ENCODE measurements at places on chromosomes 3 and 15.

GRCh38 chr15:62849316-62850106 is 193.0 kb upstream of the TPM1 start:
- no peak for DNase-seq

GRCh38 chr3:191263365-191263764 is 64.3 kb downstream of the OSTN start:
- DNase-seq: no peak

GRCh38 chr3:22893101-22893500 is 310.0 kb upstream of the UBE2E2 start:
- DNase-seq: no peak

DNA sequence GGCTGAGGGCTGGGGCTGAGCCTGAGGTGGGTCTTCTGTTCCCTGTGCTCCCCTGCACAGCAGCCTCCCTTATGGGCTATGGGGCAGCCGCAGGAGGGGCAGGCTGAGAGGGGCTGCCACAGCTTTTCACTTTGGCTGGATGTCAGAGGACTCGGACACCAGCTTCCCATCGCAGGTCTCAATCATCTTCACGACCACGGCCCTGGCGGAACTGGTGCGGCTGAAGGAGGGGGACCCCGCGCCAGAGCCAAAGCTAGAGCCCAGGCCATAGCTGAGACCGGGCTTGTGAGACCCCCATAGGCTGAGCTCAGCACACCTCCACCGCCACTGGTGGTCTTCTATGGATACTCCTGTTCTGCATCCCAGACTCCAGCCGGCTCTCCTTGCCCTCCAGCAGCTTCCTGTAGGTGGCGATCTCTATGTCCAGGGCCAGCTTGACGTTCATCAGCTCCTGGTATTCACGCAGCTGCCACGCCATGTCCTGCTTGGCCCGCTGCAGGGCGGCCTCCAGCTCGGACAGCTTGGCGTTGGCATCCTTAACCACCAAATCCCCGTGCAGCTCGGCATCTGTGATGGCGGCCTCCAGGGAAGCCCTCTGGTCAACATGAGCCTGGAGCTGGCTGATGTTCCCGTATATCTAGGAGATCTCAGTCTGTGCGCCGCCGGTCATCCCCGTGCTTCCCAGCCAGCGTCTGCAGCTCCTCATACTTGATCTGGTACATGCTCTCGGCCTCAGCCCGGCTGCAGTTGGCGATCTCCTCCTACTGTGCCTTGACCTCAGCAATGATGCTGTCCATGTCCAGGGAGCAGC is 181.7 kb upstream of the SYNPR start:
- DNase-seq: no peak

GRCh38 chr3:31357451-31357850 is 175.3 kb upstream of the STT3B start:
- no peak for DNase-seq

DNA sequence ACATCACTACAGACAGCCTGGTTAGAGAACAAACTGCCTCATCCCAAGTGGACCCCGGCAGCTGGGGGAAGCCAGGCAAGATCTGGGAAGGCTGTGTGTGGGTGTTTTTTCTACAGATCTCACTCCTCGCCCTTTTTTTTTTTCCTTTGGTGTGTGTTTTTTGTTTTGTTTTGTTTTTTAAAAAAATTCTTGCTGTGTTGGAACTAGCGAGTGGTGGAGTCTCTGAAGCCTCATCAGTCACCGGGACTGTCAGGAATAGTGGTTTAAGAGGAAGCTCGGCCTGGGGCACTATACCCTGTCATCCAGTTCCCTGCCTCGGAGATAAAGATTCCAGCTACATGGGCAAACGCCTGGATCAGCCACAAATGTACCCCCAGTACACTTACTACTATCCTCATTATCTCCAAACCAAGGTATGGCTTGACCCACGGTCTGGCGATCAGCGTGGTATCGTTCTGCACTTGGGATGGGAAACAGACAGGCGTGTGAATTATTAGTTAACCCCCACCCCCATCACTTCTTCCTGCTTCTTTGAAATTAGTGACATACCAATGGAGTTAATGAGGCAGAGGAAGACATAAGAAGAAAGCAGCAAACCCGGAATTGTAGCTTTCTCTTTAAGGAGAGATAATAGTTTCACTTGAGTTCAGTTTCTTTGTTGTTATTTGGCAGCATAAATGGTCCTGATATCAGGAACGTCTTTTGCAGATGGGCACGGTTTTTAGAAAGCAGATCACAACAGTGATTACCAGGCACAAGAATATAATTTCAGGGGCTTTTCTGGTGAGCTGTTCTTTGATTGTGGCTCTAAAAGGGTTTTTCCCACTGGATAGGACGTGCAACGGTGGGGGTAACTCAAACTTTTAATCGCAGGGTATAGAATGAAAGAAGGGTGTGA is 722 bp downstream of the RBMS3 start:
- no peak for DNase-seq

GRCh38 chr15:61794881-61795280 is 265.4 kb downstream of the VPS13C start:
- DNase-seq: no peak

GRCh38 chr3:94226078-94226477 is 163.2 kb downstream of the NSUN3 start:
- DNase-seq: no peak

GRCh38 chr15:90465930-90466567 is 63.7 kb upstream of the CRTC3 start:
- DNase-seq: no peak

DNA sequence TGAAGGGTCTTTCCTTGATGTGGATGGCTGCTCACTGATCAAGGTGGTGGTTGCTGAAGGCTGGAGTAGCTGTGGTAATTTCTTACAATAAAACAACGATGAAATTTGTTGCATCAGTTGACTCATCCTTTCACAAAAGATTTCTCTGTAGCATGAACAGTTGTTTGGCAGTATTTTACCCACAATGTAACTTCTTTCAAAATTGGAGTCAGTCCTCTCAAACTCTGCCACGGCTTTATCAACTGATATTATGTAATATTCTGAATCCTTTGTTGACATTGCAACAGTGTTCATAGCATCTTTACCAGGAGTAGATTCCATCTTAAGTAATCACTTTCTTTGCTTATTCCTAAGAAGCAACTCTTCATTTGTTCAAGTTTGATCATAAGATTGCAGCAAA is 252.6 kb downstream of the UBE2E2 start:
- DNase-seq: no peak

DNA sequence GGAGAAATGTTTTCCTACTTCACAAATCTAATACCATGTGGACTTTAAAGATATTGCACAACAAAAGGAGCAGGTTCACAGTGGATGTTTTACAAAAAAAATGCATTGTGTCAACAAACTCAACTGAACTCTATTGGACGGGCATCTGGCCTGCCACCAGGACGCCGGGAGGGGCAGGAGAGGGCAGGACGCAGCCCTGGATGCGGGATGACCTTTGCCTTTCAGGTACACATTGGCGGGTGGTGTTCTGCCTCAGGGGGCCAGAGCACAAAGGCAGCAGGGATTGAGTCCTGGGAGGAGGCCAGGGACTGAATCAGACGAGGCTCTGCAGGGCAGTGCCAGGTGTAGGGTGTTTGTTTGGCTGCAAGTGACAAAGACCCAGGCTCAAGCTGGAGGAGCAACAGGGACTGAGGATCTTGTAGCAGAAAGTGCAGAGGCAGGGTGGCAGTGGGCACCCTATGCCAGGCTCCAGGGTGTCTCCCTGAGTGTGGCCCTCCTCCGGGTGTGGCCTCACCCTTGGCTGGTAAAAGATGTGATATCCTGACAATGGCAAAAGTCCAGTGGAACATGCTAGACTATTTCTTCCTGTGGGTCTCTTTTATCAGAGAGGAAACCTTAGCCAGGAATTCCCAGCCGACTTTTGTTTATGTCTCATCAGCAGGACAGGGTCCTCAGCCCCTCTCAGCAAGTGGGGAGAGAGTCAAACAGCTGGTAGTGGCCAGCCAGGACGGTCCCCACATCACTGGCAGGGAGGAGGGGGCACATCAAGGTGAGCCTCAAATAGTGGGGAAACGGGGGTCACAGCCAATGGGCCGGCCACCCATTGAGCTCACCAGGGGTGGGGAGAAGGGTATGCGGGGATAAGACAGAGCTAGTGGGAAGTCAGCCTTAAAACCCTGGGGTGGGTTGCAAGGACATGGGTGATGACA is 29.7 kb upstream of the KLF13 start:
- no peak for DNase-seq

DNA sequence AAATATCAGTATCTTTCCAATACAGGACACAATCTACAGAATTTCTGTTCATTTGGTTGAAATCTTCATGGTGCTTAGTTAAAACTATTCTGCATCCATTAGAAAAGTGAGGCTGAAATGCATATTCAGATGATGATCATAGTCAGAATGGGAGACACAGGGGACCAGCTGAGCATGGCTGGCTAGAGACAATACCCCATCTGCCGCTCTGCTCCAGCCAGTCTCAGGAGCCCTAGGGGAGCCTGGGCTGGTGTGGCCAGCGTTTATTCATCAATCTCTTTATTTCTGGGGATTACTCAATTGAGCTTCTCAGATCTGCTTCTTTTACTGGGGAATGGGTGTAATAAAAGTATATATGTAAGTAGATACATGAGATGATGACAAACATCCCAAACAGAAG is 470.9 kb upstream of the CDIN1 start:
- no peak for DNase-seq

DNA sequence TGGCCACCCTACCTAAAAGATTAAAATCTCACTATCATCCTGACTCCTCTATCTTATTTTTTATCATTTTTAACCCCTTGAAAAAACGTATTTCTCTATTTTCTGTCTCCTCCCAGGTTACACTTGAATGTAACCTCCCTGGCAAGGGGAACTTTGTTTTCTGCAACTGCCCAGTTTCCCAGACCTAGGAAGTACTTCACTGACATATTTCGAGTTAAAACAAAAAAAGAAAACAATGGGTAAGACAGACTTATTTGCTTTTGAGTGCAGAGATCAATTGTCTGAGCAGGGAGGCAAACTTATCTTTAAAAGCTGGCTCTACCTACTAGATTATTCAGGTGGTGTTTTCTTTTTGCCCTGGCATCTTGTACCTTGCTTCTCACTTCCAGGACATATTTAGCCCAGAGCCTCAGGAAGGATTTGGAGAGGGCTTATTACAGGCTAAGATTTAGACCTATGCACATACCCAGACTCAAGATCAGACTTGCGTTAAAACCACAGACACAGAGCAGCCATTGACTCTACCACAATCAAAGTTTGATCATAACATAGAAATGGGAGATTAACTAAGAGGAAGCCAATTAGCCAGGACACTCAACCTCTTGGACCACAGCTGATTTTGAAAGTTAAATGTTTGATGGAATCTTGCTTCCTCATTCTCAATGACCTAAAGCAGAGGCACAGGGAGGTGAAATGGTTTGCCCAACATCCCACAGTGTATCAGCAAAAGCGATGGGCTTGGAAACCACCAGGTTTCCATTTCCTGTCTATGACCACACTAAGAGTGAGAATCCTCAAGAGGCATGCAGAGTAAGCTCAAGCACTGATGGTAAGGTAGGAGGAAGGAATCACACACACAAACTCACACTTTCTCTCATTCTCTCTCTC is 169.5 kb upstream of the THBS1 start:
- no peak for DNase-seq

DNA sequence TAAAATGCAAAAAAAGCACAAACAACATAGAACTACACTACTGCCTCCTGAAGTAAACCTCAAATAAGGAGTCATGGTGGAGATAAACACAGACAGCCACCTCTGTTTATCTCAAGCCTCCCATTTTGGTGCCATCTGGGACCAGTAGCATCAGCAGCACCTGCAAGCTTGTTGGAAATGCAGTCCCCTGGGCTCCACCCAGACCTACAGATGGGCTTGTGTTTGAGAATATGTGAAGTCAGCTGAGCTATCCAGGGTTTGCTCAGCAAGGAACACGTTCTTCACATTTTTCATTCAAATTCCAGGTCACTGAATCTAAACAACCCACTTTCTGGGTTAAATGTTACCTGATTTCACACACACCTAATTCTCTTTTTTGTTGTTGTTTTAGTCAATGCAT is 45.5 kb downstream of the RASGRF1 start:
- no peak for DNase-seq

GRCh38 chr3:126136428-126137220 is 43.8 kb downstream of the ALDH1L1 start:
- DNase-seq: no peak

GRCh38 chr3:64584179-64584578 is 103.6 kb downstream of the ADAMTS9 start:
- DNase-seq: no peak

DNA sequence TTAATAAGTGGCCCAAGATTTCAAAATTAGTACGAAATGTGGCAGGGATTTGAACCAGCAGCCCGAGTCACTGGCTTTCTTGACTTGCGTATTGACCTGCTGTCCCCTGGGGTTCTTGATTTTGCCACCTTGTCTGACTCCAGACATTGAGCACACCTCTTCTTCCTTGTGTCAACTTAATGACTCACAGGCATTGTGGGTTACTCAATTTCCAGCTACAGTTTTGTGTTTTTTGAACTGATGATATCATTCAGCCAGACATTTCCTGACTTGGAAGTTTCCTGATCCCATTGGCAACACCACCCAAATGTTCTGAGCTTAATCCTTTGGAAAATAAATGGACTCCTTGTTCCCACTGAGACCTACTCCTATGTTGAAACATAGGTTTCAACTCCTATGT is 64.2 kb downstream of the MOBP start:
- no peak for DNase-seq

DNA sequence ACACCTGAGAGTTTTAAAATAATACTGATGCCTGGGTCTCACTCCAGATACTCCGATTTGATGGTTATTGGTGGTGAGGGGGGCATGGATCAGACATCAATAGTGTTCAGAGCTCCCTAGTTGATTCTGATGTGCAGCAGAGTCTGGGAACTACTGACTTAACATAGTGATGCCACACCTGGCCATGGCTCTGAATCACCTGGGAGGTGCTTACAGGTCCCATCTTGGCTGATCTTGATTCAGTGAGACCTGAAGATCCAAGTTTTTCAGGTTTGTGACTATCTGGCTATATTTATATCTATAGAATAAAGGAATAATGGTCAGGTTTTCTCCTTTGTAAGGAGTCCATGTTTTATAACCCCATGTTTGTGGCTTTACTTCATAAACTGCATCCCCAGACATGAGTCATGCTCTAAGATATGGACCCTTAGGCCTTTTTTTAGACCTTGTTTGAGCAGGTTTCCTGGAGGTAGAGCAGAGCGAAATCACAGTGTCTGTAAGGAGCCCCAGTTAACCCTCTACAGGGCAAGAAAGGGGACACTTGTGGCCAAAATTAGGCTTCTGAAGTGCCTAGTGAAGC is 101.4 kb downstream of the LARS2 start:
- DNase-seq: no peak

GRCh38 chr3:179852142-179852905 is 184.4 kb downstream of the PEX5L start:
- no peak for DNase-seq

- no peak for DNase-seq
Observed at GRCh38 chr3:138125548-138126221, 6.5 kb downstream of the A4GNT start.
